ENCODE measurements at places on chromosomes 5 and 9.
A peak's percentile ranks its signal among the peaks of the same experiment; 100 is the strongest.

GRCh38 chr5:108650997-108651396 lies 96.7 kb upstream of the FER start:
- DNase-seq: no peak

DNA sequence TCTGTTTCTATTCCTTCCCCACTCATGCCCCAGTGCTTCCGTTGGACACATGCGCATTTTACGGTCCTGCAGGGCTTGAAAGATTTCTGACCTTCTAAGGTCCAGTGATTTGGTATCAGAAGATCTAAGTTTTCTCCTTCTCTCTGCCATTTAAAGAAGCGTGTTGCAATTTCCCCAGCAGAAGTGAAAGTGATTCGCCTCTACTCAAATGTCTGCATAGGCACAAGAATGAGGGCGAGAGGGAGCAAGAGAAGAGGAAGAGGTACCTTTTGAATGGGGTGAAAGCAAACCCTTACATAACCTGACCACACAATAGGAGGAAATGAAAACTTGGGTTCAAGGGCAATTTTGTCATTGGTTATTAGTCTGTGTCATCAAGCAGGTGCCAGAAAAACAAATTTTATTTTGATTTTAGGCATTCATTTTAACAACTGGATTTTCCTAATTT lies 31.7 kb upstream of the NR3C1 start:
- DNase-seq: peak; percentile 9

DNA sequence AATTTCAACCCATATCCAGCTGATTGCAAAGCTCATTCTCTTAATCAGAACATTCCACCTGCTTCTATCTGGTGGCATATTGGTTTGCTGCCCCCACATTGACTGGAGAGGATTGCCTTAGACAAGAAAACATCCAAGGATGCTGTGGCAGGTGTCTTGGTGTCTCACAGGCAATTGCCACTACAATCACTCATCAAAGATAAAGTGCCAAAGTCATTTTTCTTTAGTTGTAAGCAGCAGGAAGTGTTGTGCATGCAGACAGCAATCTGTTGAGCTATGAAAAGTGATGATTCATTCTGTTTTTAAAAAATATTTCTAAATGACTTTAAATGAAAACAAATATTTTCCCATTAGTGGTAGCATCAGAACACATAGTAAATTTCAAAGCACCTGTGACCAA lies 53.9 kb downstream of the CDH6 start:
- no peak for DNase-seq

GRCh38 chr9:21075484-21075883 lies 2.3 kb downstream of the IFNB1 start:
- no peak for DNase-seq

DNA sequence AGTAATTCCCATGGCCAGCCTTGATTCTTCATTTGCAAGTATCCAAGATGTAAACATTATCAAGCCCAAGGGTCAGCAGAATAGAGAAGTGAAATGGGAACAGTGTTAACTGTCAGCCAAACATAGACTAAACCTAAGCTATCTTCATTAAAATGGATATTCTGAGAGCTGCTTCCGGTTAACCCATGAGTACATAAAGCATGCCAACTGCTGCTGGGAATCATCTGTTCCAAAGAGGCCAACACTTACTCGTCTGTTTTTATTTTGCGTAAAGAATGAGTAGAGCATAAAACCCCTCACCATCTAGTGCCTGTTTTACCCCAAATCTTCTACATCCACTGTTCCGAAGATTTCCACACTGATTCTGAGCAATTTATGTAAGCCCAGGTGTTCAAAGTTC lies 257.6 kb downstream of the GLIS3 start:
- DNase-seq: no peak

DNA sequence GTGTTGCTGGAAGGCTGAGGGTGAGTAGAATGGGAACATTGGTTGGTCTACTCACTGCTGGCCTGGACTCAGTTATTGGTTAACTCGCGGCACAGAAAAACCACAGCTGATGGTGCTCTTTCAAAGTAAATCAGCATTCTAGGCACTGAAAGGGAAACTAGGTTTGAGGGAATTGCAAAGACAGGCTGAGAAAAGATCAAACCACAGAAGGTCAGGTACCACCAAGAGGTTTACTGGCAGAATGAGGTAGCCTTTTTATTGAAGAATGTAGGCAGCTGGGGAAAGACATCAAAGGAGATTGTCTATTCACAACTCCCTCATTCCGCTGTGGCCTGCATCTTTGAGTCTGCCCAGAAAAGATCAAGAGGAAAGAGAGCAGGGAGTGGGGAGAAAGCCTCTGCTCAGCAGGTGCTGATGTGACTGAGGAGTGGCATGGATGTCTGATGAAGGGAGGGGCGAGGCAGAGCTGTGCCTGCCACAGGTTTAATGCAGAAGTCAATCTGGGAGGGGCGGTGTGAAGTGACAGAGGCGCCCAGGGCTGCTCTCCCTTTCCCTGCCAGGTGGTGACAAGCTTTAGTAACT lies 255.5 kb downstream of the MAN2A1 start:
- no peak for DNase-seq

DNA sequence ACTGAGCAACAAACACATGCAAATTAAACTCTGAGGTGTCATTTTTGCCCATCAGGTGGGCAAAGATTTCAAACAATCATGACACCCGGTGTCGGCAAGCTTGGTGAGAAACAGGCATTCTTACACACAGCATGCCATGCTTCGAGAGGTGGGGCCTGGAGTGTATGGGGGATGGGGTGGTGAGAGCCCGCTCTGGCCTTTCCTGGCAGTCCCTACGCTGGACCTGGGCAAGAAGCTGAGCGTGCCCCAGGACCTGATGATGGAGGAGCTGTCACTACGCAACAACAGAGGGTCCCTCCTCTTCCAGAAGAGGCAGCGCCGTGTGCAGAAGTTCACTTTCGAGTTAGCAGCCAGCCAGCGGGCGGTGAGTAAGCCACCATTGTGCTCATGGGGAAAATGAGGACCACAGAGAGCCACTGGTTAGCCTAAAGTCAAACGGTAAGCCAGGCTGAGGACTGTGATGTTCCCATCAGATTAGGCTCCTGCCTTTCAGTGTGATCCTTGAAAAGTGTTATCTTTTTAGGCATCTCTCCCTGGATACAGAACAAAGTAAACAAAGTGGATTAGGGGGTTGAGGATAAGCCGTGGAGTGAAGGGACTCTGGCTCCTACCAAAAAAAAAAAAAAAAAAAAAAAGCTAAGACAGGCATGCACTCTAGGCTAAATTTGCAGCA lies 9.4 kb downstream of the MYOZ3 start:
- no peak for DNase-seq

DNA sequence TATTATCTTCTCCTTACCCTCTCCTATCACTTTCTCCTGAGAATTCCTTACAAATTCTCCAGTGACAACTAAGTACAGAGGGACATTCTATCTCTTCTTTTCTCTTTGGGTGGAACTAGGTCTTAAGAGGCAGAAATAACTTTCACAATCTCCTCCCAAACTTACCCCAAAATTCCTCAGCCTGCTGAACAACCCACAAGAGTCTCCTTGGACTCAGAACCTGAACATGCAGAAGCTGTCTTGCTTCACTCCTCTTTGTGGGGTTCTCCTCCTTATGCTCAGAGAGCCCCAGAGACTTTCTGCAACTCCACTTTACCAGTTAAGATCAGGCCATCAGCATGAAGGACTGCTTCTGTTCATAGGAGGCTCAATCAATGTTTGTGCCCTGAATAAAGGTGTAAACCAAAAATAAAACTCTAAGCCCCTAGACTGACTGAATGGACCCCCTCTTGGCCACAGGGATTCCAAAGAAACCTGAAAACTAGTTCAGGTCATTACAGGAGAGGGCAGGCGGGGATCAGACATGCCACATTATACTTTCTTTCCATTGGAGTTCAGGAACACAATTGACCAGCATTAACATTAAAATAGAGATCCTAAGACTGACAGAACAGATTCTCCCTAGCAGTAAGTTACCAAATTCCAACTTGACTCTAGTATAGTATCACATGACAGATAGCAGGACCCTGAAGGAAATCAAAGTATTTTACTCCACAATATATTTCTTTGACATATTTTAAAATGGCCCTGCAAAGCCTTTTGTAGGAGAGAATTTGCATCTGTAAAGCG lies 179.7 kb upstream of the FBXL17 start:
- no peak for DNase-seq

DNA sequence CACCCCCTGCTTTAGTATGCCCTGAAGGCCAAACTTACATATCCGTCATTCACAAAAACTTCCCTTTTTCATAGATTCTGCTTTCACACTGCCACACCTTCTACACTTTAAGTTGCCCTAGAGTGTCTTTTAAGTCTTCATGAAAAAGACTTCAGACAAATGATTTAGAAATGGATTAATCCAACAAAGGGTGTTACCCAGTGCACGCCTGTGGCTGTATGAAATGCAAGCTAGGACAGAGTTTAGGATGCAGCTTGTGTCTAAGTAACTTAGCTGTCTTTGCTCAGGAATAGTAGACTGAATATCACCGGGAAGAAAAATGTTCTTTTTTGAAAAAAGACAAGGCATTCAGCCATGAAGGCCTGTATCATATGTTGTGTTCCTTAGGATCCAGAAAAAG lies 210.0 kb downstream of the MPDZ start:
- DNase-seq: no peak
